ENCODE measurements at places on chromosomes 13 and 19.

DNA sequence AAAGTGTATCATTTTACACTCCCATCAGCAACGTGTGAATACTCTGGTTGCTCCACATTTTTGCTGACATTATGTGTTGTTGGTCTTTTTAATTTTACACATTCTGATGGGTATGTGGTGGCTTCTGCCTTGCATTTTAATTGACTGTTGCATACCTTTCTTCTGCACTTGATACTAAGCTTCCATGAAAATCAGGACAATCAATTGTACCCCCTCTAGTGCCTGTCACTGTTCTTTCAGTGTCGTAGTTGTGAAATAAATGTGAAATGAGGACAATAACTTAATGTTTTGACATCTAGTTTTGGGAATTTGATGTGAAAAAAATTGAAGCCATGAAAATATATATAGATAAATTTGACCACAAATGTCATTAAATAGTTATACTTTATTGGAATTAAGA, 6.7 kb downstream of the IFT88 start:
- DNase-seq = no peak

- DNase-seq = no peak
Measured at GRCh38 chr13:38264363-38265131, 85.1 kb upstream of the UFM1 start.

DNA sequence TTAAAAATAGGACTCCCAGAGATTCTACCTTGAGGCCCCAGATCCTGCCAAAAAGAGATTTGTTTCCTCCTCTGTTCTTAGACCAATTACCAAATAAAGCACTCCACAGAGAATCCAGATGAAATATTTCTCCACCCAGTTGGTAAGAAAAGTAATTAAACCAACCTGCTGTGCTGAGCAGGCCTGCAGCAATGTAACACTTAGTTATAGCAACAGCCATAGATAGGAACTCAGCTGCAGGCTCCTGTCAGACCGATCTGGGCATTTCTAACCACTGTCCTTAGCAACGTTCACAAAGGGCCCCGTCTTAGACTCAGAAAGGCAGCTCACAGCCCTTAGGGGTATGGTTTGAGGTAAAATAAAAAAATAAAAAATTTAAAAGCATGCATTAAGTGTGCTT, 271.1 kb downstream of the KCNRG start:
- DNase-seq = no peak

- DNase-seq = peak; percentile 57
Measured at GRCh38 chr13:98761126-98761985, 8.9 kb upstream of the SLC15A1 start.

GRCh38 chr19:28656644-28657043, 556.3 kb downstream of the UQCRFS1 start:
- DNase-seq = no peak

- DNase-seq = no peak
Measured at GRCh38 chr19:51138549-51138979, 3.5 kb upstream of the SIGLEC7 start.

GRCh38 chr13:47213047-47213446, 316.2 kb upstream of the HTR2A start:
- DNase-seq = no peak

DNA sequence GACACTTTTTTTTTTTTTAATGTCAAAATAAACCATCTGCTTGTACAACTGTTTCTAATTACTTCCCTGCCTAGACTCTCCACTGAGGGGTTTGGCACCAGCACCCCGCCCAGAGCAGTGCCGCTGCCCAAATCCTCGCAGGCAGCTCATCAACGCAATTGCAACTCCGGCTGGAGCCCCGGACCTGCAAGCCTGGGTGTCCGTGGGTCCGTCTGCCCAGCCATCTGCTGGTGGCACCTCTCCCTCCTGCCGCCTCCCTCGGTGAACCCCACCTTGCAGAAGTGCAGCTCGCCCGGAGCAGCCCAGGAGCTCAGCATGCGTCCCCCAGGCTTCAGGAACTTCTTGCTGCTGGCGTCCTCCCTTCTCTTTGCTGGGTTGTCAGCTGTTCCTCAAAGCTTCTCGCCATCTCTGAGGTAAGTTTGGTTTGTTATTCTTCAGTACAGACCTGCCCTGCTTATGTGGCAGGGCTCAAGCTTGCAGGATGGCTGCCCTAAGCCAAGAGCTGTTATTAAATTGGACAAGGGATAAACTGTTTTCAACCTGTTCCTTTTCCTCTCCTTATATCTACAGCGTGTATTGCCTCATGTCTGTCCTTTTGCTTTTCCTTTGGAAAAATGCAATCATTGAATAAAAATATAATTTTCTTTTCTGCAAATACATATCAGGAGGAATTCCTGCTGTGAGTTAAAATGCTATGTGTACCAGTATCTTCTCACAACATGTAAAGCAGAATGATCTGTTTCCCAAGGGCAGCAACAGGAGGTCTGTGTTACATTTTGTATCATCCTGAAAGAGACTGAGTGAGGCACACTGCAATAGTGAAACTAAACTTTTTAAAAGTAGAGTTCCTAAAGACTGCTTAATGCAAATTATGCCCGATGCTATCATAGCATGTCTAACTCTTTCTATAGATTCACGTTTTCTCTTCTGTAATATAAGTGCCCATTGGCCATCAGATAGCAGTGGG, at the start of gene ITGBL1:
TSS of gene ITGBL1 (plus strand) at position 157 of the 967 bp plus-strand sequence. CDS start at position 316, 159 bp downstream.
- no peak for DNase-seq

DNA sequence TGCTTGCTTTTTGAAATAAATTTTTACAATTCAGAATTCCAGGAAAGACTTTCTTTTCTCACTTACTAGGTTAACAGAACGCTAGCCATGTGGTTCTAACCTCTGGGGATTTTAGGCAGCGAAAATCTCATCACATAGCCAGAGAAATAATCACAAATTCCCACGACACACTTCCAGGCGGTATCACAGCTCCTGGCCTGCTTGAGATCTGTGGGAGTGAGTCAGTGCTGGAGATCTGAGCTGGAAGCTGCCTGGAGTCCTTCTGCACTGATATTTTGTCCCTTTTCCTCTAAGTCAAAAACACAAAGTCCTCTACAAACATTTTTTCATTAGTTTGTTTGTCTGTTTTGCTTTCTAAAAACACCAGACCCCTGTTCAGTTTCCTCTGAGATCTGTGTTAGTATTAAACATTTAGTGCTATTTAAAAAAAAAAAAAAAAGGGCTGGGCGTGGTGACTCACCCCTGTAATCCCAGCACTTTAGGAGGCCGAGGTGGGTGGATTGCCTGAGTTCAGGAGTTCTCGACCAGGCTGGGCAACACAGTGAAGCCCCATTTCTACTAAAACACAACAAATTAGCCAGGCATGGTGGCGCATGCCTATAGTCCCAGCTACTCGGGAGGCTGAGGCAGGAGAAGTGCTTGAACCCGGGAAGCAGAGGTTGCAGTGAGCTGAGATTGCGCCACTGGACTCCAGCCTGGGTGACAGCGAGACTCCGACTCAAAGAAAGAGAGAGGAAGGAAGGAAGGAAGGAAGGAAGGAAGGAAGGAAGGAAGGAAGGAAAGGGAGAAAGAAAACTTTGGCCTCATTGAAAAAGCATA, 12.2 kb upstream of the UBE2L5 start:
- DNase-seq = peak; percentile 65

- DNase-seq = no peak
Measured at GRCh38 chr13:58085819-58086218, 454.3 kb downstream of the PCDH17 start.

DNA sequence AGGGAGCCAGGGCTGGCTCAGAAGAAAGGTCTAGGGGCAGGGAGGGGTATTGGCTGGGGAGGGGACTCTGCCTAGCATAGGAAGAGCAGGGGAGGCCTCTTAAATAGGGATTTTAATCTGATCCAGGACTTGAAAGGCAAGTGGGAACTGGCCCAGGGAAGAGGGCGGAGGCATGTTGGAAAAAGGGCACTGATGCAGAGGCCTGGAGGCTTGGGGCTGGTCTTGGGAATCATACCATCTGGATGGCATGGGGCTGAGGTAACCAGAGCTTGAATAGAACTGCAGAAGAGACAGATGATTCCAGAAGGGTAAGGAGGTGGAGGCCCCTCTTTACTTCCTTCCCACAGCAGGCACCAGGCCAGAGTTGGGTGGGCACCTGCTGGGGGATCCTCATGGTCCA, 29.1 kb downstream of the CERS4 start:
- no peak for DNase-seq

GRCh38 chr13:99313501-99313900, 6.3 kb upstream of the GPR183 start:
- no peak for DNase-seq

DNA sequence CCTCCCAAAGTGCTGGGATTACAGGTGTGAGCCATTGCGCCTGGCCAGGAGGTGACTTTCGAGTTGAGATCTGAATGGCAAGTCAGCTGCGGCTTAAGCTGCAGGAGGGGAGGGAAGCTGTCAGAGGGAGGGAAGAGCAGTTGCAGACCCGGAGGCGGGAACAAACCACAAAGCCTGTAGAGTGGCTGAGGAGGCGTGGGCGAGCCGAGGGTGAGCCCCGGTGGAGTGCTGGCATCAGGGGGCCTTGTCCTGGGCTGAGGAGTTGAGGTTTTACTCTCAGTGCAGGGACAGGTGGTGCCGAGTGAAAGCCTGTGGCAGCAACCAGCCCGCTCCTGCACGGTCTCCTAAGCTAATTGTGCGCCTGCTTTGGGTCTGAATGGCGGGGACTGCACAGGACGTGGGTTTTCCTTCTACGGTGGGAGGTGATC, 24.2 kb downstream of the PPP1R37 start:
- no peak for DNase-seq

DNA sequence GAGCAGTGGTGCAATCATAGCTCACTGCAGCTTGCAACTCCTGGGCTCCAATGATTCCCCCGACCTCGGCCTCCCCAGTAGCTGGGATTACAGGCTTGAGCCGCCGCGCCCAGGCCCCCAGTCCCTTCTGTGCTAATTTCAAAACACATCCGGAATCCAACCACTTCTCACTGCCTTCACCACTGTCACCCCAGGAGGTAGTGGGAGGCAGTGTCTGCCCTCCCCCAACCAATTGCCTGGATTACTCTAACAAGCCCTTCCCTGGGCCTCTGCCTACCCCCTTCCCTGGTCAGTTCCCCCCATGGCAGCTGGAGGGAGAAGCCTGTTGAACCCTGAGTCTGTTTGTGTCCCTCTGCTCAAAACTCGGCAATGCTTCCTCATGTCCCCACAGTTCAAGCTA, 2.3 kb downstream of the PRAM1 start:
- no peak for DNase-seq

GRCh38 chr13:53001444-53002225, 27.0 kb upstream of the OLFM4 start:
- no peak for DNase-seq

- no peak for DNase-seq
Measured at GRCh38 chr13:67630640-67631039, 400.5 kb upstream of the PCDH9 start.

DNA sequence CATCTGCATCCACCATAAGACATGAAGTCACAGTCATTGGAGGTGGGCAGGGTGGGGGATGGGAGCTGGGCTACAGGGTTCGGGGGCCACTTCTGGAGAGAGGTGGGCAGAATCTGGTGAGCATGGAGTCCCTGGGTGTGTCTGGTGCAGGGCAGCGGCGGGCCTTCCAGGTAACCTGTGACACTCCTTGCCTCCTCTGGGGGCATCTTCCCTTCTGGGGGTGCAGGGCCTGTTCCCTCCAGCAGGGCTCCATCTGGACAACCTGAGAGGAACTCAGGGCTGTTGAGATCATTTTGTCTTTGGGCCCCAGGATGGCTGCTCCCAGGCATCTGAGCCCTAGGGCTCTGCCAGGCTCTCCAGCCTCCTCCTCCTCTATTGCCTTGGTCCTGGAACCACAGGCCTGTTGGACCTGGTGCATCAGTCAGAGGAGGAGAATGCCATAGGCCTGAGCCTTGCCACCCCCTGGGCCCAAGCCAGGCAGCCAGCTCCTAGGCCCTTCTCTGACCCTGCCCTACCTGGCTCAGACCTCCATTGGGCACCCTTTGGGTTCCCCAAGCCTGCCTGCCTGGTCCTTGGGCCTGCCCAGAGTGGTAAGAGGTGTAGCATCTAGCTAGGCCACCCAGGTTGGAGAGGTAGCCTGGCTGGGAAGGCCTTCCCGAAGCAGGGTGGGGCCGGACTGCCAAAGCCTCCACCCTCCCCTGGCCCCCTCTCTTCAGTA, 13.4 kb downstream of the LYL1 start:
- no peak for DNase-seq

Data from fibroblast of skin of left biceps (primary cell).